NCI-H774 (cell line): ENCODE measurements at places on chromosomes 1 and 21.

DNA sequence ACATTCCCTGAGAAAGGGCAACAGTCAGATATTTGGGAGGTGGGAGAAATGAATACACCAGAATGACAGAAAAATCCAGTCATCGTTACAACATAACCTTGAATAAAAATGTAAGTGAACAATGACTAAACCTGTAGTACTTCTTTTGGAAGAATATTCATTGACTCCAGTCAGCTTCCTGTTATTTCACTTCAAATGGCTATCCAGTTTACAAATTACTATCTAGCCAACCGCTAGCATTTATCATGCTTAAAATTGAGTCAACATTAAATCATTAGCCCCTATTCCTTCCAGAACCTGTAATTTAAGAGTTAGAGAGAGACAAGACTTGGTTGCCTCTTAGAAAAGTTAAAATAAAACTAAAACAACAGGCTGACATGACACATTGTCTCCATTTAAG, 33.6 kb downstream of the WLS start:
- DNase-seq, result no peak

- no peak for DNase-seq
These were observed 3.1 kb upstream of the VWA1 start for GRCh38 chr1:1432274-1432950.

DNA sequence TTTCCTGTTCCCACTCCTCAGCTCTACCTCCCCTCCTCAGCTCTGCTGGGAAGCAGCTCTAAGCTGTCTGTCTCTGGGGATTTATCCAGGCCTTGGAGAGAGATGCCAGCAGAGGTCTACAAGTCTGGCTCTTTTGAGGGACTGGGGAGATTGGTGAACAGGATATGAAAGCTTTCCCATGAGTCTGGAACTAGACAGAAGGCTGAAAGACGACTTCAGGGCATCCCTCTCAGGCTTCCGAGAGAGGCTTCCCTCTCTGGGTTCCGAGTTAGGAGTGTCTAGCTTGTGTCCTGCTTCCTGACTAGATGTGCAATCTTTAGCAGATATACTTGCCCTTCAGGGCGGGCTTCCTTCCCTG, 733 bp downstream of the TMEM35B start:
- no peak for DNase-seq

GRCh38 chr1:63955370-63956145, 181.7 kb downstream of the ROR1 start:
- peak; percentile 54 for DNase-seq

DNA sequence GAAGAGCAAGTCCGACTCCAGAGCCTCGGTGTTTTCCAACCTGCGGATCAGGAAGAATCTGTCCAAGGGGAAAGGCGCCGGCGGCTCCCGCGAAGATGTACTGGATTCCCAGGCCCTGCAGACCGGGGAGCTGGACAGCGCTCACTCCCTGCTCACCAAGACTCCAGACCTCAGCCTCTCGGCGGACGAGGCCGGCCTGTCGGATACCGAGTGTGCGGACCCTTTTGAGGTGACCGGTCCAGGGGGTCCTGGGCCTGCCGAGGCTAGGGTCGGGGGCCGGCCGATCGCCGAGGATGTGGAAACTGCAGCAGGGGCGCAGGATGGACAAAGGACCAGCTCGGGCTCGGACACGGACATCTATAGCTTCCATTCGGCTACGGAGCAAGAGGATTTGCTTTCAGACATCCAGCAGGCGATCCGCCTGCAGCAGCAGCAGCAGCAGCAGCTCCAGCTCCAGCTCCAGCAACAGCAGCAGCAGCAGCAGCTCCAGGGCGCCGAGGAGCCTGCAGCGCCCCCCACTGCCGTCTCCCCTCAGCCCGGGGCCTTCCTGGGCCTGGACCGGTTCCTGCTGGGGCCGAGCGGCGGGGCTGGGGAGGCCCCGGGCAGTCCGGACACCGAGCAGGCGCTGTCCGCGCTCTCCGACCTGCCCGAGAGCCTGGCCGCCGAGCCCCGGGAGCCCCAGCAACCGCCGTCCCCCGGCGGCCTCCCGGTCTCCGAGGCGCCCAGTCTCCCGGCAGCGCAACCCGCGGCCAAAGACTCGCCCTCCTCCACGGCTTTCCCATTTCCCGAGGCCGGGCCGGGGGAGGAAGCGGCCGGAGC, 827 bp downstream of the FMN2 start:
- DNase-seq, result peak; percentile 38

- no peak for DNase-seq
These were observed 125.2 kb downstream of the MAST2 start for GRCh38 chr1:45928486-45929205.

DNA sequence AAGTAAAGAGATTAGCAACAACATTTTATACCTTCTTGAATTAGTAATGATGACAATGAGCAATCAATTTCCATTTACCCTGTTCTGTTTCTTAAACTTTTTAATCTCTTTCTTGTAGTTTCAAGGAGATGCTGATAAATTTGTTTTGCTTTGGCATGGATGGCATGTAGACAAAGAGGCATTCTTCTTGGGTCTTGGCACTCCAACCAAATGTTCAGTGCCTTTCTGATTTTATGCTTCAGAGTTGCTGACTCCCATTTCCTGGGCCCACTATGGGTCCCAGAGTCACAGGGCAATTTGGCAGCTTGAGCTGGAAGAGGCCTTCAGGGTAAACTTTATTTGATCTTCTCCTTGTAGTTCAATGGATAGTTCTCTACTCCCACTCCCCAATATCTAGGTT, 42.1 kb upstream of the OSBPL9 start:
- DNase-seq, result no peak

GRCh38 chr1:89524369-89525168, at the start of gene LRRC8B:
LRRC8B (plus strand) TSS chr1:89524829; CDS start chr1:89582651, 57,822 bp downstream.
- DNase-seq, result peak; percentile 87

GRCh38 chr1:12121212-12122003, 45.4 kb upstream of the TNFRSF1B start:
- no peak for DNase-seq

- no peak for DNase-seq
These were observed 4.0 kb downstream of the S100A16 start for GRCh38 chr1:153608742-153609584.

DNA sequence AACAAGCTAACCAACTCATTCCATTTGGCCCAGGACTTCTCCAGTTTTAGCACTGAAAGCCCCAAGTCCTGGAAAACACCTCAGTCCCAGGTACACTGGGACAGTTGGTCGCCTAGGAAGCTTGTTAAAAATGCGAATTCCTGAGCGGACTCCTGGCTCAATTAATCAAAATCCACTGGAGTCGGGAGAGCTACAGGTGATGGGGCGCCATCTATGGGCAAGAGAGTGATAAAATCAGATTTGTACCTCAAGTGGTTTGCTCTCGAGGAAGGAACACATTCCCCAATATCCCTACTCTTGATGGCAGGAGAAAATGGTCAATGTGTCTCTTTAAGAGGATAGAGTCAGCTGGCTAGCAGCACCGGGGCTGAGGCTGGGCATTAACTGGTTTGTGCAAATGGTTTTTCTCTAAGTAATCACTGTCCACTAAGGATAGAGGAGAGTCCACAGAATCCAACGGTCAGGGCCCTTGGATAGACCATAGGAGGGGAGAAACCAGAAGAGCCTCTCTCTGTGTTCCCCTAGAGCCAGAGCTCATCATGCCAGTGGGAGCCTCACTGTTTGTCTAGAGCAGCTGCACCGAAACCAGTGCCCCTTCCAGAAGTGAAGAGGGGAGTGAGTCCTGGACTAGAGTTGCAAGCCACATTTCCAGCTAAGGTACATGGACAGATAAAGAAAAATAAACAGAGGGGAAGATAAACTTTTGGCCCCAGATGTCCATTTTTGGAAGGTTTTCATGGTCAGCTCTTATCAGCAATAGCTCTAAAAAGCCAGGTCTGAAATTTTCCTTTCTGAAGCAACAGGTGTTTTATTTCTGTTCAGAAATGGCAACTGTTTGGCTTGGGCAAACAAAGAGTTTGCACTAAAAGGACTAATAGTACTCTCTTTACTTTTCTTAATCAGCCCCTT, 148.5 kb downstream of the TENT5C start:
- peak; percentile 66 for DNase-seq

- DNase-seq, result peak; percentile 73
These were observed 15.2 kb downstream of the ITPKB start for GRCh38 chr1:226723657-226724532.

- no peak for DNase-seq
These were observed 95.1 kb upstream of the BCAR3 start for GRCh38 chr1:93776728-93777127.

DNA sequence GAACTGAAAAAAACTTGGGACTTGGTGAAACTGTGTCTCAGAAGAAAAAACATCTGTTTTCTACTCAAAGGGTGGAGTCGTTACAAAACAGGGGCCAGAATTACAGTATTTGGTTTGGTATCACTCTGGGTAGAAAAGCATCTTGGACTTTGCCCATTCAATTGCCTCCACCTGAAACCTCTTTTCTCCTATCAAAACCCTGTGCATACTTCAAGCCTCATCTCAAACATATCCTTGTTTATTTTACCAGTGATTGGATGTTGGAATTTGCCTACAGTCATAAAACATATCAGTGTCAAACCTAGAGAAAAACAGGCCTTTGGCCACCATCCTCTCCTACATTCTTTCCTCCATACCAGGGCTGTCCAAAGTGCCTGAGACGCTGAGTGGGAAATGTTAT, 281.5 kb downstream of the PLPP3 start:
- DNase-seq, result no peak

DNA sequence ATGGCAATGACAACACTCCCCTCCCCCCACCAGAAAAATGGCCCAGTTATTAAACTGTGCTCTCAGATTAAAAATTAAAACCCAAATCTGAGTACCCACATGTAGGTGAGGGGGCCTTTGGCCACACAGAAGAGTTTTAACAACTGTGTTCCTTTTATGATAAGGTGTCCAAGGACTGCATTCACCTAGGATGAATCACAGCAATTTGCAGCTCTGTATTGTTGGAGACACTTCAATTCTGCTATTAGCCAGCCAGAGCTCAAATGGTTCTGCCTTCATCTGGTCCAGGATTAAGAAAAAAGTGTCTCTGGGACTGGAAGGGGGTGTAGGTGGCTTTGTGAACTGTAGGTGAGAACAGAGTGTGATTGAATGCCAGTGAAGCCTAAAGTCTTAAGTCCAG, 43.3 kb upstream of the DIRAS3 start:
- DNase-seq, result no peak

GRCh38 chr1:35452106-35452774, 105.0 kb downstream of the KIAA0319L start:
- DNase-seq, result no peak

DNA sequence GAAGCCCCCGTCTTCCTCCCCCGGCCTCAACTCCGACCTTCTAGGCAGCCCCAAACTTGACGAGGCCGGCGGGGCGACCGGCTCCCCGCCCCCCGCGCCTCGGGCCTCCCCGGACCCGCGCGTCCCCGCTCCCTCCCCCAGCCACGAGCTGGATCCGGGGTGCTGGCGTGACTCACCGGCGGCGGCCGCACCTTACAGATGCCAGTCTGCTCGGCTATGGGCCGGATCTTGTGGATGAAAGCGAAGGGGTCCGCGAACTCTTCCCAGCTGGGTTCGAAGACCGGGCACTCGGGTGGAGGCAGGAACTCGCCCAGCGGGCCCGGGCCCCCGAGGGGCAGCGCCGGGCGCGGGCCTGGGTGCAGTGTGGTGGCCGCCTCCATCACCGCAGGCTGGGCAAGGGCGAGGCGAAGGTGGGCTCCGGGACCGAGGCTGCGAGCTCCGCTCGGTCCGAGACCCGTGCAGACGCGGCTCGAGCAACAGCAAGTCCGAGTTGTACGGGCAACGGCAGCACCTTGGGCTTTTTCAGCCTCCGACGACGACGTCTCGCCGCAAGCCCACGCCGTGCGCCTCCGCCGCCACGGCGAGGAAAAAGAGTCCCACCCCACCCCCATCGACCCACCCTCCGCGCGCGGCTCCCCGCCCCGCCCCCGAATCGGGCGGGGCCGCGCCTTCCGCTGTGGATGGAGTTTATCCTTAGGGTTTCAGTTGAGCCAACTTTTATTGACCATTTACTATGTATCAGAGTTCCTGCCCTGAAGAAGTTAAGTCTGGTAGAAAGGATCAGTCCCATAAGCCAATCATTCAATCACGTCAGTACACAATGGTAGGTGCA, at the start of gene KDM5B:
Gene KDM5B, minus strand, starts transcription at position 496 of the 832 bp plus-strand sequence. Its CDS starts 116 bp downstream, at position 380.
- peak; percentile 65 for DNase-seq

DNA sequence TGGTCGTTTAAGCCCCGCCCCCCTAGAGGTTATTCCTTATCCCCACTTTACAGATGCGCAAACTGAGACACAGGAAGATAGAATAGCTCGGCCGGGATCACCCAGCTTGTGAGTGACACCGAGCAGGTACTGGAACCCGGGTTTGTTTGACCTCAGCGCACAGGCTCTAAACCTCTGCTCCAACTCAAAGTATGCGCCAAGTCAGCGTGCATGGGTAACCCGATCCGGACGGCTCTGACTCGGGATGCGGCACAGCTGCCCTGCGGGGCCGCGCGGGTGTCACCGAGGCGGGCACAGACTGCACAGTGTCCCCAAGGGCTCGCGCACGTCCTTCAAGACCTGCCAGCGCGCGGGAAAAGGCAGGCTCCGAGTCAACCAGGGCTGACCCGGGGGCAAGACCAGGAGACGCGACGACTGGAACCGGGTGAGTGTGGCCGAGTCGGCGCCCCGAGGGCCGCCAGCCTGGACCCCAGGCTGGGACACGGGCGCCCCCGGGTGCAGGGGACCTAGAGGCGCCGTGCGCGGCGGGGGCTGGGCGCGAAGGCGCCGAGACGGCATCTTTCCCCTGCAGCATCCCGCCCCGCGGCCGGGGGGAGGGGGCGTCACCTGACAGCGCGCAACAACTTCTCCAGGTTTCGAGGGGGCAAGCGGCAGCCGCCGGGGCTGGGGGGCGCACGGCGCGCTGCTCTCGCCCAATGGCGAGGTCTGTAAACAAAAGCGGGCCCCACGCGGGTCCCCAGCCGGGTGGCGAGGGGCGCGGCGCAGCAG, 101.9 kb upstream of the SOD1 start:
- no peak for DNase-seq

- no peak for DNase-seq
These were observed 70.6 kb downstream of the FGGY start for GRCh38 chr1:59367301-59368007.

- DNase-seq, result no peak
These were observed 7.3 kb upstream of the IL10 start for GRCh38 chr1:206779638-206780037.

DNA sequence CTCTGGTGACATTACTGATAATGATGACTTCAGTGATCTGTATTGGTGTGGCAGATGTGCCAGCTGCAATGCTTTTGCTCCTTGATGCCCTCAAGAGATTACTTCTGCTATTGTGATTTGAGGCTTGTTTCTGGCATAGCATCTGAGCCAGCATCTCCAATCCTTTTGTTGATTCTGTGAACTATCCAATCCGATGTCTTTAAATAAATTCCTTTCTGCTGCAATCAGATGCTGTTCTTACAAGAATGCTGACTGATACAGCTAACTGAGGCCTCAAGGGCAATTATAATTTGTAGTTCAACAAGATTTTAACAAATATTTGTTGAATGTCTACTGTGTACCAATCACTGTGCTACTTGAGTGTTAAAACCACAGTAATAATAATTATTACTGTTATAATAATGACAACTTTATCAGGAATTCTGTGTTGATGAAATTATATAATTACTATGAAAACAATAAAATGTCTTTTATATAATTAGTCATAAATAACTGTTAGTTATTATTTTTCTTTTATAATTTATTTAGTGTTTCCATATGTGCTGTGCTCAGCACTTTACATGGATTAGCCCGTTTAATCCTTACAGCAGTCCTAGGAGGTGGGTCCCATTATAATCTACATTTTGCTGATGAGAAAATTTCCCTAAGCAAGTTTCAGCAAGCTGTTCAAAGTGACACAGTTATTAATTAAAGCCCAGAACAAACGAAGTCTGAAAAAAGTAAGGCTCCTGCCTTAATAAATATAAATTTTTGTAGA, 308.2 kb downstream of the BRINP3 start:
- DNase-seq, result no peak

- DNase-seq, result no peak
These were observed 76.0 kb upstream of the PPM1J start for GRCh38 chr1:112790920-112791722.
